ENCODE measurements at places on chromosomes 1 and 21.
A peak's percentile ranks its signal among the peaks of the same experiment; 100 is the strongest.

GRCh38 chr21:25385911-25386474, 221.3 kb downstream of the MRPL39 start:
- DNase-seq: peak; percentile 31

GRCh38 chr1:110350360-110350759, 11.2 kb downstream of the RBM15 start:
- DNase-seq: no peak

- DNase-seq: no peak
These were observed 43.7 kb downstream of the BTBD8 start for GRCh38 chr1:92123868-92124267.

- DNase-seq: no peak
These were observed 241.2 kb downstream of the SETD4 start for GRCh38 chr21:35819134-35819533.

- no peak for DNase-seq
These were observed 42.6 kb upstream of the SRRM1 start for GRCh38 chr1:24600551-24600950.

Measured in NCI-H1930 (cell line).